Left colon (tissue), 2 donors: ENCODE measurements at places on chromosomes 7 and 10. TPM values are rescaled to one million over a fixed set of nuclear protein-coding genes. Genes with fewer than 3 reads are reported as not detected.

The RPEL1 gene
- total RNA-seq, result not detected

The TDRD1 gene
- 2.9 TPM for total RNA-seq

The POP7 gene
- total RNA-seq, result 25.0 TPM

The FLNC gene
- 41.4 TPM for total RNA-seq

The ELN gene
- 10.3 TPM for total RNA-seq

The RNF32 gene
- 2.8 TPM for total RNA-seq

The XRCC2 gene
- 0.47 TPM for total RNA-seq

DNA sequence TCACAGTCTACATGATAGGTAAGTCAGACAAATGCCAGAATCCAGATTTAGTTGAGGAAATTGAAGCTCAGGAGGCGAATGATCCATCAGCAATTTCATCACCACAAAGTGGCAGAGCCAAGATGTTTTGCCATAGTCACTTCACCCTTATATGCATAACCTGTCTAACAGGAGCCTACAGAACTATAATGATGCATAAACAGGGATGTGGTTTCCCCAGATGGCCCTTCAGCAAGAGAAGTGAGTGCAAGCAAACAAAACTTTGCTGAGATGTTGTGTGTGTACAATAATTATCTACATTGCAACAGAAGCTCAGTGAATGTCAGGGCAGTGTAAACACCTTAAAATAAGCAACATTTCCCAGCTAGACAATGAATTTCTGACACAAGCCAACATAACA, 28.6 kb downstream of the PON3 start:
- DNase-seq, result no peak

- peak; percentile 92 for DNase-seq
Measured at GRCh38 chr7:100852048-100852872, at the start of gene SLC12A9. TSS of gene SLC12A9 (plus strand) at chr7:100852713. CDS start at chr7:100854198, 1,485 bp downstream.

GRCh38 chr7:40544871-40545303, 410.1 kb downstream of the SUGCT start:
- no peak for DNase-seq

DNA sequence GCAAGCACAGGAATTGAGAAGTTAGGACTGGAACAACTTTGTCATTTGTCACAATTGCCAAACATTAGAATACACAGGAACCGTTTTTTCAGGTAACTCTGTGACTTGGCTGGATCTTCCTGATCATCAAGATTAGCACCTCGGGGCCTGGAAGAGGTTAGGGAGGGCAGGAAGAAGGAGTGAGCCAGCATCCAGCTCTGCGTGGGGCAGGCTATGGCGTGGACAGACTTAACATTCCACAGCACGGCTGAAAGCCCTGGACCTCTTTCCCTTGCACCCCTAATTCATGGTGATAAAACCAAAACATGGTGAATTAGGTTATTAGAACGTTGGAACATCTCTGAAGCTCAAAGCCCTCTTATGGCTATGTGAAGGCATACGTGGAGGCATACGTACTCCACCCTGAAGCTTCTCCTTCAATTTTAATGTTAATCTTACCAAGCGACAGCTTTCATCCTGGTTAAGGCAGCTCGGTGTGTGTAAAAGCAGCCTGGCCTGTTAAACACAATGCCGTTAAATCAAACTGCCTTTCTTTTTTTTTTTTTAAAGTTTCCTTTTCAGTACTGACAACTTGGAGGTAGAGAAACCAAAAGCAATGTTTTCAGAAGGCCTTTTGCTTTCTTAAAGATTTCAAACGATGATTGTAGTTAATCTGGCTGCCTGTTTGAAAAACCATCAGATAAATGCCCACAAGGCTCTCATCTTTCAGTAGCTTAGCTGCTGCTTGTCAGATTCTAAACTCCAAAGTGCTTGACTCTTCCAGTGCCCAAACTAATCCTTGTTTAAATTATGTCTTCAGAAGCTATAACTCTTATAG, 4.5 kb downstream of the GRK5 start:
- DNase-seq, result no peak

DNA sequence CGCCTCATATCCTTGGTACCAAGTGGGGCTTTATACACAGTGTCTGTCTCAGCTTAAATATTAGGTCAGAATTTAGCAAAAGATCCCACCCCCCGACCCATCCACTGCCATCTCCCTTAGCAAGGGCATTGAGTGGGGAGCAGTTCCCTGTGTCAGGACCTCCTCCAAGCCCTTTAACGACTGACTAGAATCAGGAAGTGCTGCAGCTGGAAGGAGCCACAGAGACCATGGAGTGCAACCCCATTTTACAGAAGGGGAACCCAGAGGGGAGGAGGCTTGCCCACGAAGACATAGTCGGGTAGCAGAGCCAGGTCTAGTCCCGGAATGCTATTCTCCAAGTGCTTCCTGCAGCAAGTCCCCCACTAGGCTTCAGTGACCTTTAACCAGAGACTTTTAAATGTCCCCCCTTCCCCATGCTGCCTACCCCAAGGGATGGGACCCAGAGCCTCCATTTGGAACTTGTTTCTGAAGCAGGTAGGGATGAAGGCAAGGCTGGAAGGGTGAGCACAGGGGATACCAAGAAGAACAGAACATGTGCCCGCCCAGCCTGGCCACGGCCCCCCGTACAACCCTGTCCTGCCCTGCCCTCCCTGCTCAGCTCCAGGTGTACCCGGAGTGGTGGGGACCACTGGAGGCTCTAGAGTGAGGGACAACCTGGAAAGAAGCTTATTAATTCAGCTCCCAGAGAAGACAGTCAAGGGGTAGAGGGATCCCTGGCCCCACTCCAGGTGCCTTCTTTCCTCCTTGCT, 41.3 kb downstream of the C10orf105 start:
- DNase-seq, result no peak

DNA sequence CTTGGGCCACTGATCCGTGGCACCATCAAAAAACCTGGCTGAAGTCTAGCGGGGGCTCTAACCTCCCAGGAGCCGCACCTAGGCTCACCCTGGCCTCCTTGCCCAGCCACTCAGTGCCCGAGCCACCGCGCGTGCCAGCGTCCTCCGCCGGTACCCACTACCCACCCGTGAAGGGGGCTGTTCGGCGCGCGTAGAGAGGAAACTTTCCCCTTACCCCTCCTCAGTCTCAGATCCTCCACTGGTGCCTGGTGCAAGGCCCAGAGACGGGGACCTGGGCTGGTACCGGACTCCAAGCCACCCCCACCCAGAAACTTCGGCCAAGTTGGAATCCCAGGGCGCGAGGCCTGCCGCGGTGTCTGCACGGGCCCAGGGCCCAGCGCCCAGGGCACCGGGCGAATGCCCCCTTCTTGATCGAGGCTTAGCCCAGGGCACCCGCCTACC, 3.5 kb upstream of the EBF3 start:
- no peak for DNase-seq

- DNase-seq, result no peak
Measured at GRCh38 chr10:104406715-104407650, 53.4 kb downstream of the CFAP58 start.

- DNase-seq, result no peak
Measured at GRCh38 chr7:143733876-143734275, 23.6 kb downstream of the CTAGE6 start.

DNA sequence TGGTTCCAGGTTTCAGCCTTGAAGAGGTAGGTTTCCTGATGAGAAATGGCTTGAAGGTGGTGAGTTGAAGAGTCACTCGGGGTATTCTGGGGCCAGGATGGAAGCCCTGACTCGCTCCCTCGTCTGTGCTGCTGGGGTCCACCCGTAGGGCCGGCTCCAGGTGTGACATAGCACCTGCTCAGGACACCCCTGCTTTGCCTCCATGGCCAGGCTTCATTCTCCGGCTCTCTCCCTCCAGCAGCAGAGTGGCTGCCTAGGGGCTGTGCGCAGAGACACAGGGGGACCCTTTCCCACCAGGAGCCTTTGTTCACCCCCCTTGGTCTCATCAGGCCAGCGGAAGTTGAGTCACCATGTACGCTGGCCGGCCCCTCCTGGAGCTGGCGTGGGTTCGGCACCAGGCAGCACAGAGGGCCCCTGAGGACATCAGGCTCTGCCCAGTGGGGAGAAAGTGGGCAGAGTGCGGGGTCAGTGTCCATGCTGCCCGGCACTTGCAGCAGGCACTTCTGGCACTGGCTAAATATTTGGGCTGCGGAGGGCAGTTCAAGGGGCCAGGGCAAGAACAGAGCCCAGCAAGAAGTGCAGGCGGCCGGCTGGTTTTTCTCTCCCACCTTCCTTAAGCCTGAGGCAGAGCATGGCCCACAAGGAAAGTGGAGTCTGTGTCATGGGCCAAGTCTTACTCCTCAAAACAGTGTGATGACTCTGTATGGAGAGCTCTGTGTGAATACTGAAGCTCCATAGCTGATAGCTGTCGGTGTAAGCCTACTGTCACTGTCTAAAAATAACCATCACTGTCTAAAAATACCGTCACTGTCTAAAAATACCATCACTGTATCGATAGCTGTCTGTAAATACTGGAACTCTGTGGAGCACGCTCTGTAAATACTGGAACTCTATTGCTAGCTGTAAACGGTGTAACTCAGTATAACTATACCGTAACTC, 3.7 kb upstream of the PRKAR1B start:
- DNase-seq, result no peak
